ENCODE measurements at places on chromosomes 6 and 20.
A peak's percentile ranks its signal among the peaks of the same experiment; 100 is the strongest.

DNA sequence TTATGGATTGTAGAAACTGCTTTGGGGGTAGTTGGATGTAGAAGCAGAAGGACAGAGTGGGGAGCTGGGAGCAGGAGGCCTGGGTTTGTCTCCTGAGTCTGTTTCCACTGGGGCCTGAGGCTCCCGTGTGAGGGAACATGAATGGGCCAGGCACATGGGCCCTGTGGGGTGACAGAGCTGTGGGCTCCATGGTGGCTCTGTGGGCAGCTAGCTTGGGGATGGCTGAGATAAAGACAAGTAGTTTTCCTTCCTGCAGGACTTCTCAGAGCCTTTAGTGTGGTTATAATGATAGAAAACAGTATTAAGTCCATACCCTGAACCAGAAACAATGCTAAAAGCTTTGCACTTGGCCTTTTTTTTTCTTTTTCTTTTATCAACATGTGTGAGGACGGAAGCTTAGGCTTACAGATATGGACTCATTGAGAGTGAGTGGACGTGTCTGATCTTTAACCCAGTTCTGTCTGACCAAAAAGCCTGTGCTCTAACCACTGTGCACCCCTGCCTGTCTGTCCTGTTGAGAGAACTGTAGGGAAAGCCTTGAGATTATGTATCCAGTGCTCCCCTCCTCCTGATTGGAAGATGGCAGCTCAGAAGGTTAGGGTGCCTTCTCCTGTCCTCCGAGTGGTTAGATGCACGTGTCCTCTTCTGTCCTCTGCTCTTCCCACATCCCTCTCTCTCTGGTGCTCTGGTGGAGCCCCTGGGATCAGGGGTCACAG, 98.3 kb downstream of the CDH26 start:
- no peak for DNase-seq

DNA sequence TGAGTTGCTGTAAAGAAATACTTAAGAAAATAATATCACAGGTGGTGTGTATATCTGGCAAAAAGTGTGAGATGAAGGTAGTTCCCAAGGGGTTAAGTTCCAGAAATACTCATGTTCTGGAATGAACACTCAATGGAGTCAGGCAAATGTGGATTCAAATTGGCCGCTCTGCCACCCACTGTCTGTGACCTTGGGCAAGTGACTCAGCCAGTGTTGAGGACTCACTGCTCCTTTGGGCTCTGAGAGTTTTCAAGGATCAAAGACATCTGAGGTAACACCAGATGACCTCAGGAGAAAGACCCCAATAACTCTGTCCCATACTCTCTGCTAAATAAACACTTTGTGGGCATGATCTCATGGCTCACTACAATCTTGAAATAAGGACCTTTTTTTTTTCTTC, 59.2 kb upstream of the EYA2 start:
- DNase-seq: no peak

DNA sequence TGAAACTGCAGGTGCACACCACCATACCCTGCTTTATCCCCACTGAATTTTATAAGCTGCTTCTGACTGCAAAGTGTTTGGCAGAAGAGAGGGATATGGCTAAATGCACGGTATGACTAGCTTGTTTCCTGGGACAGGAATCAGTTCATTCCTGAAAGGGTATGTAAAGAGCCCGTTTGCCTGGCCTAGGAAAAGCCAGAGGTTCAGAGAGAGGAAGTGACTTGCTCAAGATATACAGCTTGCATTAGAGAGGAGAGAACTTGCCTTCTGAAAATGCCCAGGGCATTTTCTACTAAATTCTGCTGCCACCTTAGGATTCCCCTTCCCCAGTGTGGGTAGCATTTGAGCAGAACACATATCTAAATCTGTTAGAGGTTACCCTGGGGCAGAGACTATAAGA, 683 bp upstream of the GCNT2 start:
- DNase-seq: peak; percentile 50

- DNase-seq: no peak
These were observed 267.9 kb upstream of the SASH1 start for GRCh38 chr6:148074738-148075137.

DNA sequence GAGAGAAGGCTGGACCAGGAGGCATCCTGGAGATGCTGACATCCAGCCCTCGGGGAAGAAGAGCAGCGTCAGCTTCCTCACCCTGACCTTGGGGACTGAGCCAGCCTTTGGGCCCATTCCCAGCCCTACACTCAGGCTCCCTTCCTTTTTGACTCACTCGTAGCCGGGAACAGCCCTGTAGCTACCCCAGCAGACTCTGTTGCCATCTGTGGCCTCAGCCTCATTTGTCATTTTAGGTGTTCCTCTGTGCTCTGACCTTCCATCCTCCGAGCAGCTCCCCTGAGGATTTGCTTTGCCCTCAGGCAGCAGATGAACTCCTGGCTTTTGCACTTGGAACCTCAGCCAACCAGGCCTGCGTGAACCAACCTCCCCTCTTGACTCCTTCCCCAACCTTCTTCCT, 67.5 kb downstream of the ELOVL2 start:
- no peak for DNase-seq

- DNase-seq: peak; percentile 16
These were observed 101.0 kb upstream of the DTNBP1 start for GRCh38 chr6:15763837-15764236.

GRCh38 chr20:31767805-31768204, 28.7 kb downstream of the TPX2 start:
- DNase-seq: no peak

Data from GM23338 (cell line).